ENCODE measurements at places on chromosomes 16 and 17.

DNA sequence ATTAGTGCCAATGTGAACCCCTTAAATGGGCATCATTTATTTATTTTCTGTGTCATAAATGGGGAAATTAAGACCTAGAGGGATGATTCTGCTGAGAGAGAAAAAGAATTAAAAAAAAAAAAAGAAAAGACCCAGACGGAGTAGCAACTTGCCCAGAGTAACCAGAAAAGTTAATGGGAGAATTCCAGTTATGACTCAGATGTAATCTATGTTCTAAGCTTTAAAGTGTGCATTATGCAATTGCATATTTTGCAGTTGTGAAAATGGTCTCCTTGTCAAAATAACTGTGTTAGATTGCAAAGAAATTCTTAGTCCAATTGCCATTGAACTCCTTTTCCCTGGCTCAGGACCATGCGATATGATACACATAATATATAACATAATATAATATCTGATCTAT is 38.6 kb upstream of the TBX2 start:
- no peak for DNase-seq

DNA sequence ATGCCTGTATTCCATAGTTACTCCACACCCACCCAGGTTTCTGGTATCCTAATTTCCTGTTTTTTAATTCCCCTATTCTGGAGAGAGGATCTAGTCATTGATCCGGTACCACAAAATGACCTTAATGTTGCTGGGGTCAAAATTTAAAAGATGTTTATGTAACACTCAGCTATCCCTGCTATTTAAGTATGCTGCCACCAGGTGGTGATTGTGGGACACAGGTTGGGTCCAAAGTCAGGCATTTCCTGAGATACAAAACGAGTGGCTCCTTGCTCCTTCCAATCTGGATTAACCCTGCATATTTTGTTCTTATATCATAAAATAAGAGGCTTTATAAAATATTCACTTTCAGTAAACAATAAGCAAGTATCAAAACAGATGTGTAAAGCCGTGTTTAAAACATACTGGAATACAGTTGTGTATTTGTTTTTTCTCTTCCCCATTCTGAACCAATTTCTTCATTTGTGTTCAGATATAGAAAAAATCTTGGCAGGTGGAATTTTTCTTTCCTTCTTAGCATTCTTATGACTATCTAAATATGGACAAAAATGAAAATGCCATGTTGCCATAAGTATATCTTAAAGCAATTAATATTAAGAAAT is 16.3 kb downstream of the HS3ST4 start:
- peak; percentile 46 for DNase-seq

GRCh38 chr17:21500064-21500463 is 123.9 kb downstream of the KCNJ12 start:
- DNase-seq, result no peak

- no peak for DNase-seq
Observed at GRCh38 chr17:81656118-81656743, at the start of gene PDE6G. PDE6G (minus strand) TSS chr17:81656542; CDS start chr17:81653305, 3,237 bp downstream.

DNA sequence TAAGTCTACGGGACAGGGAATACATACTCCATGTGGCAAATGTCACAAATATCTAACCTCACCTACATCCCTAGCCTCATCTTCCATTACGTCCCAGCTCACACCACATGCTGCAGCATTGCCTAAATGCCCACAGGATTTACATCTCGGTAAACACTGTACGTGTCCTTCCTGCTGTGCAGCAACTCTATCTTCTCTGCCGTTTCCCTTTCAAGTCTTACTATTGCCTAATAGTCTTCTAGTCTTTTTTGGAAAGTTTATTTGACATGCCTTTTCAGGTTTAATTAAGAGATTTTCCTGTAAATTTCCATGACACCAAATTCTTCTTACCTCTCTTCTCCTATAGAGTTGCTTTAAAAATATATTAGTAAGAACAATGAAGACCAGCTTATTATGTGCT is 120.5 kb downstream of the HS3ST4 start:
- no peak for DNase-seq

- no peak for DNase-seq
Observed at GRCh38 chr16:85259832-85260167, 147.5 kb upstream of the CIBAR2 start.

GRCh38 chr17:19274893-19275292 is 37.7 kb downstream of the EPN2 start:
- DNase-seq, result no peak

- no peak for DNase-seq
Observed at GRCh38 chr16:50644729-50645128, 36.4 kb downstream of the SNX20 start.

DNA sequence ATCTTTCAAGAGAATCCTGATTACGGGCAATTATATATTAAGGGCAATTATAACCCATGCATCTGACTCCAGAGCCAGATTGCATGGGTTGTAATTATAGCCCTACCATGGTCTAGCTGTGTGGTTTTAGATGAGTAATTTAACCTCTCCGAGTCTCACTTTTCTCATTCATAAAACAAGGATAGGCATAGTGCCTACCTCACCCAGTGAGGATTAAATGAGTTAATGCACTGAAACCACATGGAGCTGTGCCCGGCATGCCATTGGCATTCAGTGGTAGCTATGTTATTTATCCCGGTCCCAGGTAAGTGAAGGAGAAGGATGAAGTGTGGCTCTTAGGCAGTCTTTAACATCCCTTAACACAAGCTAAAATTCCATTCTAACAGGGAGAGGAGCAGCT is 6.3 kb downstream of the SNX20 start:
- DNase-seq, result no peak

DNA sequence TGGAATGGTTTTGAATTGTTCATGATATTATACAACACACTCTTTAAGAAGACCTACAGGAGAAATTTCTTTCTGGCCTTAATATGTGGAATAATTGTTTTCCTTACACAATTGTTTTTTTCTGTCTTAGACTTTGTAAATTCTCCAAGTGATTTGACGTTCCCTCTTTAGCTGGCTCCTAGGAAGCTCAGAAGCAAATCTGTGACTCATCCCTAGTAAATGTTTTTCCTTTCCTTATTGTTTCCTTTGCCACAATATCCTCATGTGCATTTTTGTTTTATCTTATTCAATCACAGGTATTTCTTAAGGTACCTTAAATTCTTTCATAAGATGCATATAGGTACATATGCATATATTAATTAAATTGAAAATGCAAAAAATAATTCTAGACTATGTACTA is 13.5 kb downstream of the KIAA0753 start:
- no peak for DNase-seq

GRCh38 chr16:31009894-31010584 is 399 bp downstream of the STX1B start:
- no peak for DNase-seq

- no peak for DNase-seq
Observed at GRCh38 chr17:51132964-51133319, 12.3 kb upstream of the SPAG9 start.

GRCh38 chr16:82368041-82368440 is 198.0 kb upstream of the MPHOSPH6 start:
- peak; percentile 30 for DNase-seq

DNA sequence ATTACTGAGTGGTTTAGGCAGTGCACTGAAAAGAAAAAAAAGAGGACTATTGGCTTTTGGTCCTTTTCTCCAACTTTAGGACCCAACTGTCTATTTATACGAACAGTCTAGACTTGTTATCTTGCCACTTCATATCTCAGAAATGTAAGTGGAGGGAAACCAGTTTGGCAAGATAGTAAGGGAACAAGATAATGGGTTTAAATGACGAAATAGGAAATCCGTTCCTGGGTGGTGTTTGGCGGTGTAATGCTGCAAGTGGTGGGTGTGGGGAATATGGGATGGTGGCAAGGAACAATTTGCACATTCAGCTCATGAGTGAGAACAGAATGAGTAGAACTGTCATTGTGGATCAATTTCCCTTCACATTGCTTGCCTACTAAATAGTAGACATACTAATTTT is 44.7 kb downstream of the GRB7 start:
- no peak for DNase-seq

DNA sequence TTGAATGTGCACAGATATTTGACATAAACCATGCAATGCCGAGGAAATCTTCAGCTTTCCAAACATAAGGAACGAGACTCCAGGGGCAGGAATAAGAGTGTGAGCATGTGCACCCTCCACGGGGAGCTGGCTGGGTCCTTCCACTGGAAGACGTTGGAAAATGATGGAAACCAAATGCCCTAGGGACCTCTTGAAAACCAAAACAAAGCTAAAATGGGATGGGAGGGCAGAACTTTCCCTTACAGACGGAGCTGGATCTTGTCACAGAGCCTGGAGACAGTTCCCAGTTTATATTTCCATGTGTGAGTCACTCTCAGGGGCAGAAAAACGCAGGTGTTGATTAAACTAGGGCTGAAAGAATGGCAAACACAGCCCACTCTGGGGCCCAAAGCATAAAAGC is 34.4 kb upstream of the DNAH17 start:
- peak; percentile 50 for DNase-seq

DNA sequence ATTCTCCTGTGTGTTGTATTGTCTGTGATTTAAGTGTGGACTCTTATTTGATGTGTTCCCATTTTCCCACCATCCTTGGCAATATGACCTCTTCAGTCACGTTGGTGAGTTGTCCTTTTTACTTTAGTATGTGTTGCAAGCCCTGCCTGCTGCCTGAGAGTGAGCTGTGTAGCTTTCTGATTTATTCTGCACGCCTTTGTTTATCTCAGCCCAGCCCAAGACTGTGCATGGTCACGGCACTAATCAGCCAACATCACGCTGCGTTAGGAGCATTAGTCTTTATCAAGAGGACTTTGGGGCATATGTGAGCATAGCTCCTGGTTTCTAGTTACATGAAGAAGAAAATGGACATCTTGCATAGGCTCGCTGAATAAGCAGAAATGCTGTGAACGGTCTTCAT is 6.0 kb downstream of the TOM1L1 start:
- DNase-seq, result no peak

GRCh38 chr16:19883296-19883965 is 1.2 kb downstream of the GPRC5B start:
- peak; percentile 81 for DNase-seq

DNA sequence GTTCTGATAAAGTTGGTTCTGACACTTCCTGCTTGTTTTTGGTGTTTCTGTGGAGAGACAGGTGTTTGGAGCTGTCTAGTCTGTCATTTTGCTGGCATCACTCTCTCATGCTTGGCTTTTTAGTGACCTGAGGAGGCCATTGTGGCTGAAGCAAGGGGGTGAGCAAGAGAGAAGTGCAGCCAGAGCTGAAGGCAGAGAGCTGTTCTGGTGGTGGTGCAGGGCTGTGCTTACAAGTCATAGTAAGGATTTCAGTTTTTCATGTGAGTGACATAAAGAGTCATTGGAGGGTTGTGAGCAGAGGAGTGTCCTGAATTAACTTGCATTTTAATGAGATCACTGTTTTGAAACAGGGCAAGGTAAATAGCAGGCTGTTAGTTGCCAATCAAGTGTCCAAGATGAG is 97.5 kb downstream of the CHD9 start:
- no peak for DNase-seq

- no peak for DNase-seq
Observed at GRCh38 chr17:38685491-38685890, 10.7 kb upstream of the EPOP start.
